ENCODE measurements at places on chromosomes 3 and 15.

- no peak for DNase-seq
These were observed 31.7 kb downstream of the CCR4 start for GRCh38 chr3:32983124-32983523.

DNA sequence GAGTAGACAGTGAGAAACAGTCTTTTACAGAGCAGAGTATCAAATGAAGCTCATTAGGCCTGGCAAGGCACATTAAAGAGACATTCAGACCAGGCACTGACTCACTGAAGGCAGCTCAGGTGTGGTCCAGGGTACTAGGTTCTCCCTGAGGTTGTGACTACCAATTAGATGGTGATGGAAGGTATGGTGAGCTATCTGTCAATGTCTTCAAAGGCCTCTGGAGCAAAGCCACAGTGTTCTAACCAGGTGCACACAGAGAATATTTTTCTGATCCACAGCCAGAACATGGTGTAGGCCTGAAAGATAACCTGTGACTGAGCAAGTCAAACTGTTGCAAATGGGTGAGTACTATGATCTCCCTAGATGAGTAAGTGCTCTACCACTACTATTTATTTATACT, 51.5 kb downstream of the EOMES start:
- DNase-seq, result no peak

DNA sequence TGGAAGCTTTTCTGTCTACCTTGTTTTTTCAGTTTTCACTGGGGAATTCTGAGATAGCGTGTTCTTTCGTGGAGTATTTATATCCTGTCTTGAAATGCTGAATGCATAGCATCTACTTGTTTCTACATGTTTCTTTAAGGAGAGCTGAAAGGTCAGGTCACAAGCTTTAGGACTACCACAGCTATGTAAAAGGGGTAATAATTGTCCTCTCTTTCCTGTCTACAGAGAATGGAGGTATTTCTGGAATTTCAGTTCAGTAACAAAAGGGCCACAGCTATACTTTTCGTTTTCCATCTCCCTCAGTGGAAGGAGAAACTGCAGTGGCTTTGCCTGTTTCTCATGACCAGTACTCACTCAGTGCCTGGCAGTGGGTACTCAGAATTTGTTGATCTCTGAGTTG, 4.7 kb downstream of the INAFM2 start:
- DNase-seq, result no peak

DNA sequence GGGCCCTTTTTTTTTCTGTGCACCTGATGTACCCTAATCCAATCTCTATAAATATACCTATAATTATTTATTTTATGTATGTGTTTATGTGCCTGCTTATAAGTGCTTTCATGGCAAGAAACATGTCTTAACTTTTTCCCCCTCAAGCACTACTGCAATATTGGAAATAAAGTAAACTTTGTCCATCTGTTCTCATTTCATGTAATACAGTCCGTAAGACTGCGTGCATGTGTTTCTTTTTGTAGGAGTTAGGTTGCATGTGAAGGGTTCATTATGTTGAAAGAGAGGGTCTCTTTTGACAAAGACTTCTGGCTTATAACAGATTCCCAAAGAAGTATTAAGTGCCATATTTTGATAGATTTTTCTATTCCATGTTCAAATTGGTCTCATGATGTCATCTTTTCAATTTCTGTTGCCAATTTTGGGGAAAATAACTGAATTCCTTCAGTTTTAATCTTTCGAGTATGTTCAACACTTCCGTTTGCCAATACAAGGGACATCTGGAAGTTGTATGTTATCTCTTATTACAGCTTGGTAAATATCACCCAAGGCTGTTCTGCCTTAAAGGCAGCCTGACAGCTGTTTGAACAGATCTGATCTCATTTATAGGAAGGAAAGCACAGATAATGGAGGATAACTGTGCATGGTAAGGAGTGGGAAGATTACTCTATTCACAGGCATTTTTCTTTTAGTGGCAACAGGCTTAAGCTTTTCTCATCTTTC, 273.1 kb upstream of the SGO1 start:
- DNase-seq, result no peak

GRCh38 chr3:11539218-11539617, 104.5 kb downstream of the VGLL4 start:
- DNase-seq, result no peak

DNA sequence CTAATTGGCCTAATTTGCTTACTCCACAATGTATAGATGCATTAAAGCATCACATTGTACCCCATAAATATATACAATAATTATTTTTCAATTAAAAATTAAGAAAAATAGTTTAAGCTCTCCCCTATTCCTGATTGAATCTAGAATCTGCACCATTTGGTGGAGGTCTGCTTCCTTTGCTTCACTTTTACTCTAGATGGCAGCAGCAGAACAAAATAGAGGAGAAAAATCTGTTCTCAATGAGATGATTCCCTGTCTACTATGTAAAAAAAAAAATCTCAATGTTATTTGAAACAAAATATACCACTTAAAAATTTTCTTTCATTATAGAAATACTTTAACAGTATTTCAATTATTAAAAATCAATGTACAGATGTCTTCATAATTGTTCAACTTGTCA, 109.6 kb upstream of the FXR1 start:
- DNase-seq, result no peak
